ENCODE measurements at places on chromosomes 5 and 9.

- no peak for DNase-seq
These were observed 17.9 kb upstream of the RPS23 start for GRCh38 chr5:82295959-82296531.

- DNase-seq = no peak
These were observed 8.0 kb downstream of the PDLIM4 start for GRCh38 chr5:132265336-132266030.

DNA sequence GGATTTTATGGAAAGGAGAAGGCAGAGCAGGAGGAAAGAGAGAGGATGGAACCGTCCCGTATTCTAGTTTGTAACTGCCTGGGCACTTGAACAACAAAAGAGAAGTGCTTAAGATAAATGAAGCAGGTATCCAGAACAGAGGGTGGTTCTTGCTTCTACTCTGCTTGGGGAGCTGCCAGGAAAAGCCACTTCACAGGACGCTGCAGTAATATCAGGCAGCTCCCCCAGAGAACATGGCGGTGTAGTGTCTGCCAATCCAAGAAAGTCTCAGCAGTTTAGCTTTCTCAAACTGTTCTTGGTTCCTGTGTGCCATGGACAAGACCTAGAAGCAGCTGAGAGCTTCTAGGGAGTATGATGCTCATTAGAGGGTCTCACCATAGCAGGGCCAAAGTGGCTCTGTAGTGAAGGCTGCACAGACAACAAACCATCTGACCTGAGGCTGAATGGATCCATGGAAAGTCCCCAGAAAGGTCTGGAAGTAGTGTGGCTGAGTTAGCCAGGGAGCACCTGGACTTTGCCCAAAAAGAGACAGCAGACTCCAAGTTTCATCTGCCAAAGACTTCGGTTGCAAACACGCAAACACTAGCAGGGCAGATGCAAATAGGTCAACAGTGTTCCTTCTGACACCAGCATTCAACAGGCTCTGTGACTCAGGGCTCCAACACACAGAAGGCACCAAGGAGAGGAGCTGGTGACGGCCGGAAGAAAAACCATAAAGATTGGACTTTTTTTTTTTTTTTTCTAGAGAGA lies 72.2 kb upstream of the TNFSF8 start:
- DNase-seq = no peak

DNA sequence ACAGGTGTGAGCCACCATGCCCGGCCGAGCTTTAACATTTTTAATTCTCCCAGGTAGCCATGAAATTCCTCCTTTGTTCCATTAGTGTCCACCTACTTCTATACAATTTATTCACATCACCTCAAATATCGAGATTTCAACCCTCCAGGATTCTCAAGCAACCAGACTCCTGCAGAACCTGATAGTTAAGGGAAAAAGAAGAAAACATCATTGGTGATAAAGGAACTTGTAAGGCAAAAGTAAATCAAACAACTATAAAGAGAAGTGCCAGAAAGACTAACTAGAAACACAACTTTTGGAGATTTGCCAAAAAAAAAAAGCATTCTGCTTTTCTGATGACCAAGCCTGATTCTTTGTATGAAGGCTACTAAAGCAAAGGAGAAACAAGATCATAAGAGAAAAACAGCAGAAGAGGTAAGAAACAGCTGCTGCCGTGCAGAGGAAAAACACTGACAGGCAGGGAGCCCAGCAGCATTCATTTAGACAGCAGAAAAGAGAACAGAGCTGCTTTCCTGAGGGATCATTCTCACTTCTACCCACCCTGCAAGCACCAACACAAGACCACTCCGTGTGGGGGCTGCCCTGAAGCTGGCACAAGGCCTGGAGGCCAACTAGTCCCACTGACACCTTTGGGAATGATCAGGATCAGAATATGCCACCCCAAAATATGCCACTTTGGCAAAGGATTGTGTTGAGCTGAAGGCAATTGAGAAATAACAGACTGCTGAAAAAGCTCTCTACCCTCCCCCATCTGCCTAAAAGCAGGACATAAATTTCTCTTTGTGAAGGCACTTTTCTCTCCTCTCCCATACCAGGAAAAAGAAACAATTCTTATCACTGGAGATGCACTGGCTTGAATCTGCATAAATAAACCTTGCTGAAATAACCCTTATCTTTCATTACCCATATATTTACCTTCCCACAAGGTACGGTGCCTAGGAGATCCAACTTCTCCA lies 75.1 kb downstream of the ALDH7A1 start:
- no peak for DNase-seq

GRCh38 chr9:16356196-16356765 lies 514.2 kb downstream of the BNC2 start:
- no peak for DNase-seq

- DNase-seq = no peak
These were observed 1.2 kb downstream of the GLRX start for GRCh38 chr5:95821110-95822021.

GRCh38 chr9:75712700-75713099 lies 177.8 kb upstream of the PCSK5 start:
- no peak for DNase-seq

DNA sequence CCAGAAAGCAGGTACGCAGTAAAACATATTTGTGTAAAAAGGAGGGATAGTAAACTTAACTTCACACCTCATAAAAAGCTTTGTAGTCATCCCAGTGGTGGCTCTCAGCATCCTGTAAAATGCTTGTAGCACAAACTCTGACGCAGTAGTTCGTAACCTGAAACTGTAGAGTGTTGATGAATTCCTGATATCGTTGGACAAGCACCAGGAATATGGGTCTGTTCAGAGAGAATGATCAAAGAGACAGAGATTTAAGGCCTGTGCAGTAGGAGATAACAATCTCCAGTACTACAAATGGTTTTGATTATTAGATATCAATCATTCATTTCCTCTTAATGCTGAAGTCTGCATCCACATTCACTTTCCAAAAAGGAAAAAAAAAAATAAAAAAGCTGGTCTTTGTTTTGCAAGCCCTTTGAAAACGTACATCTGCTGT lies 148.5 kb downstream of the KIAA0825 start:
- no peak for DNase-seq

DNA sequence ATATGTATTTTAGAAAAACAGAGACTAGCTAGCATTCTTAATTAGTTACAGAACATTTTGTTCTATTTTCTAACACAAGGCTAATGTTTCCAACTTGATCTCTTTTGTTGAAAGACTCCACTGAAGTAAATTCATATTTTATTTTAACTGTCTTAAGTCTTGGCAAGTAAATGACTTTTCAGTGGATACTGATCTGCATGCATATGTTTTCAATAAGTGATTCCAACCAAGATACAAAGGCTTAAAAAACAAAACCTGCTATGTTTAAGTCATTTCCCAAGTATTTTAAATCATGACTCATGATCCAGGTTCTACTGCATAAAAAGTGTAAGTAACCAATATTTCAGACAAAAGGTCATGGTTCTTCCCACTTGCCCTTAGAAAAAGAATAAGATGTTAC lies 5.7 kb downstream of the CDO1 start:
- no peak for DNase-seq

DNA sequence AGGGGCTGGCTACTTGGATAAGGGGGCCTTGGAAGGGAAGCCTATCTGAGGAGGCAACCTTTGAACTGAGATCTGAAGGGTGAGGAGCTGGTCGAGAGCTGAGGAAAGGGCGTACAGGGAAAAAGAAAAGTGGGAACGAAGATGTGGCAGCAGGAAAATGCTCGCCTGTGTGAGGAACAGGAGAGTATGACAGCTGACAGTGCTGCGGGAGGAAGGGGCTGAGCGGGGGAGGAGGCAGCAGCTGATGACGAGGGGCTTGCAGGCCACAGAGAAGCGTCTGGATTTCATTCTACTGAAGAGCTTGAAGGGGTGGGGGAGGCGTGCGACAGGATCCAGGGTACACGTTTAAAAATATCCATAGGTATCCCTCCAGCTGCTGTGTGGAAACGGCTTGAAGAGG lies 28.9 kb downstream of the SH3PXD2B start:
- DNase-seq = no peak

- DNase-seq = no peak
These were observed 12.0 kb upstream of the THG1L start for GRCh38 chr5:157719245-157719644.

GRCh38 chr9:20358207-20358606 lies 264.1 kb downstream of the MLLT3 start:
- no peak for DNase-seq

GRCh38 chr5:91074615-91075014 lies 308.5 kb downstream of the ARRDC3 start:
- DNase-seq = no peak
